Sigmoid colon (tissue), 7 donors: ENCODE measurements at places on chromosomes 4 and X. TPM values are rescaled to one million over a fixed set of nuclear protein-coding genes. Genes with fewer than 3 reads are reported as not detected.

The MAGEA9B gene
- not detected for total RNA-seq

The DCAF12L1 gene
- total RNA-seq = not detected

The DIAPH2 gene
- total RNA-seq = 26.5 TPM

The PPARGC1A gene
- 4.7 TPM for total RNA-seq

The UGT2B15 gene
- not detected for total RNA-seq

The POU3F4 gene
- not detected for total RNA-seq

The GYG2 gene
- 3.9 TPM for total RNA-seq

The TEX13C gene
- not detected for total RNA-seq

The EVC2 gene
- total RNA-seq = 8.6 TPM

The AKAP14 gene
- total RNA-seq = not detected

The CACNA1F gene
- not detected for total RNA-seq

The CXCL9 gene
- total RNA-seq = not detected

The MAGEB1 gene
- not detected for total RNA-seq

The DMRTC1 gene
- total RNA-seq = 0.55 TPM

The HTRA3 gene
- total RNA-seq = 49.6 TPM

The ARHGAP6 gene
- 38.3 TPM for total RNA-seq

The SSX1 gene
- total RNA-seq = not detected

The LONRF3 gene
- 17.4 TPM for total RNA-seq

The TGIF2LX gene
- total RNA-seq = not detected

The PAPSS1 gene
- 28.0 TPM for total RNA-seq

The TXK gene
- 0.55 TPM for total RNA-seq

The ZNF157 gene
- total RNA-seq = not detected

The GYPB gene
- total RNA-seq = not detected

The USP17L26 gene
- total RNA-seq = not detected

The BTK gene
- 5.8 TPM for total RNA-seq

The USP27X gene
- total RNA-seq = 2.1 TPM

The GAGE12C gene
- not detected for total RNA-seq

The ETDA gene
- total RNA-seq = not detected

The FMR1 gene
- total RNA-seq = 32.8 TPM

The POU4F2 gene
- total RNA-seq = not detected

The SLC9A7 gene
- total RNA-seq = 1.8 TPM

The BRS3 gene
- total RNA-seq = not detected

The USP9X gene
- total RNA-seq = 84.5 TPM

The SLC34A2 gene
- not detected for total RNA-seq

The NSUN7 gene
- 7.5 TPM for total RNA-seq
